ENCODE measurements at places on chromosomes 2 and 18. TPM values are rescaled to one million over a fixed set of nuclear protein-coding genes. Genes with fewer than 3 reads are reported as not detected.

VPS4B gene
- 24.7 TPM for polyA plus RNA-seq

CABYR gene
- polyA plus RNA-seq = 2.7 TPM

M1AP gene
- polyA plus RNA-seq = 0.27 TPM

GALNT3 gene
- polyA plus RNA-seq = 1.3 TPM

NRP2 gene
- polyA plus RNA-seq = 11.1 TPM

CD207 gene
- polyA plus RNA-seq = 0.27 TPM

DUSP11 gene
- 16.3 TPM for polyA plus RNA-seq

RBBP8 gene
- polyA plus RNA-seq = 10.4 TPM

DSG1 gene
- polyA plus RNA-seq = 0.88 TPM

FKBP1B gene
- 2.5 TPM for polyA plus RNA-seq
